Stimulated activated CD8-positive, alpha-beta memory T cell treated with anti-CD3 and anti-CD28 coated beads, Interleukin-15, amount 100 ng/mL, for 4 hours (primary cell): ENCODE measurements at places on chromosomes 11 and 22.

DNA sequence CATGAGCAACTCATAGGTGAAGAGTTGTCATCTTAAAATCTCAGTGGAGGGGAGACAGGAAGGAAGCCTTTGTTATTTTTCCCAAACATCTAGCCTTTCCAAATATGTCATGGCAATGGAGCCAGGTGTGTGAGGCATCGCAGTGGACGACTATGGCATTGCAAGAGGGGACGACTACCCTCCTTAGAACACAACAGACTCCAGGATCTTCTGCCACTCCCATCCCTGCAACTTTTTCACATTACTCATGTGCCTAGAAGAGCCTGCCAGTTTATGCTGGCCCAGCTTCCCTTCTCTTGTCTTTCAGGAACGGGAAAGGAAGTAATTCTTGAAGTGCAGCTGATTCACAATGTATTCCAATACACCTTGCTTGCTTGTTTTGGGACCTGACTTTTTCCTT lies 1008.4 kb downstream of the OPCML start:
- DNase-seq, result no peak

DNA sequence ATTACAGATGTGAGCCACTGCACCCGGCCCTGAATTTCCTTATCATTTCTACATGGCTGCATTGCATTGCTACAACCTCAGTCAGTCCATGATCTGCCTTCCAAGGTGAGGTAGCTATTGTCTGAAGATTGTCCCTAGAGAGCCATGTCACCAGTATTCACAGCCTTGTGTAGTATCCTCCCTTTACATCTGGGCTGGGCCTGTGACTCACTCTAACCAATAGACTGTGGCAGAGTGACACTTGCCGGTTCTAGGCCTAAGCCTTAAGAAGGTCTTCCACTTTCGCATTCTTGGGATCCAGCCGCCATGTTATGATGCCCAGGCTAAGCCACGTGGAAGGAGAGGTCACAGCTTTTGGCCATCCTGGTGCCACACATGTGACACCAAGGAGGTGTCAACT lies 10.1 kb upstream of the PLEKHB1 start:
- DNase-seq, result no peak

DNA sequence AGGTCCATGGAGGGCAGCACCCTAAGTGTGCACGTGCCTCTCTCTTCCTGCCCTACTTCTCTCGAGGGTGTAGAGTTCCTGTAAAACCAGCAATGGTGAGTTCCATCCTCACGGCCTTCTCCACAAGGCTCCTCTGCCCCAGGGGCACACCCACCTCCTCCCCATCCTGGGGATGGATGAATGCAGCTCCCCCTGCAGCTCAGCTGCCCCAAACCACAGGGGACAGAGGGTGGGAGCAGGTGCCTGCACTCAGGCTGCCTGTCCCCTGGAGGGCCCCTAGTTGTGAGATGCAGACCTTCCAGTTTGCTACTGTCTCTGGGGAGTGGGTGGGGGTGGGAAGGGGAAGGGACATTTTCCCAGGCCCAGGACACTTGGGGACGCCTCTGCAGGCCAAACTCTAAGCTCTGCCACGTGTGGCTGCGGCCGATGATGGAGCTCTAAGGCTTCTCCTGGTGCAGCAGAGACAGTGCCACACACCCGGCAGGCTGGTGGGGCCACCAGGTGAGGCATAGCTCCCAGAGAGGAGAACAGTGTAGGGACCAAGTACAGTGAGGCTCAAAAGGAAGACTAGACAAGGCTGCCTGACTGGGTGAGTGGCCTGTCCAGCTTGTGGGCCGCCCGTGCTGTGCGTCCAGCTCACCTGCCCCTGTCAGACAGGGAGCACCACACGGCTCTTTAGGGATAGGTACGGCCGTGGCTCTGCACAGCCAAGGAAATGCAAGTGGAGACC lies 540.9 kb downstream of the TBC1D22A start:
- DNase-seq, result no peak

DNA sequence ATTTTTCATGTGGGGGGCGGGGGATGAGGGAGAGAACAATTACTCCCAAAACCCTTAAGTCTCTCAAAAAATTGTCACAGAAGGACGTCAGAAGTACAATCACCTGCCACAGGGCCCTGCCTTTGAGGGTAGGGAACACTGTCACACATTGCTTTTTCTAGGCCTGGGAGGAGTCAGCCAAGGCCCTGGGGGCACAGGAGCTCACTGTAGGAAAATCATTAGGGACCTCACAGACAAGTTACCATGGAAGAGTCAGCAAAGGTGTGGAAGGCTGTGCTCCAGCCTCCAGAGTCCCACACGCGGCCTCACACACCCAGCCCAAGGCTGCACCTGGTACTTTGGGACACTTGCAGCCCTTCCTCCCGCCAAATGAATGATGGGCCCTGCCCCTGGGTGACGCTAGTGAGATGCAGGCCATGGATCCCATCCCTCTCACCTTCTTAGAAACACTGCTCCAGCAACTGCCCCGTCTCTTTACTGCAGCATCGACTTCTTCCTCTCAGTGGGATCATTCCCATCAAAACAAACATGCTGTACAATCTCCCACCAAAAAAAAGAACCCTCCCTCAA lies 3.3 kb downstream of the PLEKHA7 start:
- DNase-seq, result no peak

- no peak for DNase-seq
Measured at GRCh38 chr11:61923166-61924063, 6.0 kb upstream of the RAB3IL1 start.

DNA sequence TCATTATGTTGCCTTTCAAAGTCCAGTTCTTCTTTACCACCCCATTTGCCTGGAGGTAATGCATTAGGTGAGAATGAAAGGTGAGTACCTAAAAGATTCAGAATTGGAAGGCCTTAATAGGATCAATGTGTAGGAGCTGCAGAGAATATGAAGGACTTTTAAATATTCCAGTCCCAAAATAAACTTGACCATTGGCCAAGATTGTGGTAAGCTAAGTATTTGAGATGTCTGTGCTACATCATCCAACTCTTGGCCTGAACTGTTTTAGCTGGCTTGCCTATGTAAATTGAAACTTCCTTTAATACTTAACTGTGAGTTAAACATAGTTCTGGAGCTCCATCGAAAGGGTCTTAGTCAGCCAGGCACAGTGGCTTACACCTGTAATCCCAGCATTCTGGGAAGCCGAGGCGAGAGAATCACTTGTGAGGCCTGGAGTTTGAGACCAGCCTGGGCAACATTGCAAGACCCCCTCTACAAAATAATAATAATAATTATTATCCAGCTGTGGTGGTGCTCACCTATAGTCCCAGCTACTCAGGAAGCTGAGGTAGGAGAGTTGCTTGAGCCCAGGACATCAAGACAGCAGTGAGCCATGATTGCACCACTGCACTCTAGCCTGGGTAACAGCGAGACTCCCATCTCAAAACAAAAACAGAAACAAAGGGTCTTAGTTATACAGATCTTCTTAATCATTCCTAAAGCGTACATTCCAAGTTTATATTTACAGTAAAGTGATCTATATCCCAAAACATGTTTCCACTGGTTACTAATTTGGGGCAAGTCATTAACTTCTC lies 29.8 kb downstream of the MTMR3 start:
- no peak for DNase-seq

DNA sequence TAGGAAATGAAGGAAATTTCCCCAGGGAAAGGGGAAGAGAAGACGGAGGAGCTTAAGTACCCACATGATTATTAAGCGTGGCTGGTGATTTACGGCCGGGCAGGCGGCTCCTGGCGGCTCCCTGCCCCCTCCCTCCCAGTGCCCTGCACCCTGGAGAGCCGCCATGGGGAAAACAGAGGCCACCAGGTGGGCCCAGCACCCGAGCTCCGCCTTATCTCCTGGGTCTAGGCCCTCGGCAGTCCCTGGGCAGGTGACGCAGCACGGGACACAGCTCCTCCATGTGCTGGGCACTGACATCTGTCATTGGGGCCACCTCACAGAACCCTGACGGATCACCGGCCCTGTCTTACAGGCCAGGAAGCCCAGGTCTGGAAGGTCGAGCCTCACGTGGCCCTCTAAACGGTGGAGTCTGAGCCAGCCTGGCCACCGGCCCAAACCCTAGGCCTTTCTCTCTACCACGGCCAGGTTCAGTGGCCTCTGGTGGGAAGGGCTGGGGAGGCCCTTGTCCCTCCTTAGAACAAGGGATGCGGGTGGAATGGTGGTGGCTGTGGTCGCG lies 60.2 kb upstream of the PPARA start:
- no peak for DNase-seq

DNA sequence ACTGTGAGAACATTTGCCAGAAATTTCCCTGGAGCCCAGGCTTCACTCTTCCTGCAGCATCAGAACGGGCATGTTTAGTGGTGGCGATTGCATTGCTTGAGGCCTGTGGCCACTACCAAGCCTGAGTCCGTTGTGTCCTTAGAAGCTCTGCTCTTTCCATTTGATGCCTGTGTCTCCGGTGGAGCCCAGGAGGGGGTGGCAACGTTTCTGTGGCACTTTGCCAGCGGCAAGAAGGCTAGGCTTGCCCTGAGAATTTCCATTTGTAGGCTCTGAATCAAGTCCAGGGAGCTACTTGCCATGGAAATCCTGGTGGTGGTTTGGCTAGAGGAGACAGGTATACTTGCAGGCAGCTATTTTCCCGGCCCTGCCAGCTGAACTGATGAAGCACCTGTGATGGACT lies 47.1 kb downstream of the ADAMTS8 start:
- DNase-seq, result no peak

DNA sequence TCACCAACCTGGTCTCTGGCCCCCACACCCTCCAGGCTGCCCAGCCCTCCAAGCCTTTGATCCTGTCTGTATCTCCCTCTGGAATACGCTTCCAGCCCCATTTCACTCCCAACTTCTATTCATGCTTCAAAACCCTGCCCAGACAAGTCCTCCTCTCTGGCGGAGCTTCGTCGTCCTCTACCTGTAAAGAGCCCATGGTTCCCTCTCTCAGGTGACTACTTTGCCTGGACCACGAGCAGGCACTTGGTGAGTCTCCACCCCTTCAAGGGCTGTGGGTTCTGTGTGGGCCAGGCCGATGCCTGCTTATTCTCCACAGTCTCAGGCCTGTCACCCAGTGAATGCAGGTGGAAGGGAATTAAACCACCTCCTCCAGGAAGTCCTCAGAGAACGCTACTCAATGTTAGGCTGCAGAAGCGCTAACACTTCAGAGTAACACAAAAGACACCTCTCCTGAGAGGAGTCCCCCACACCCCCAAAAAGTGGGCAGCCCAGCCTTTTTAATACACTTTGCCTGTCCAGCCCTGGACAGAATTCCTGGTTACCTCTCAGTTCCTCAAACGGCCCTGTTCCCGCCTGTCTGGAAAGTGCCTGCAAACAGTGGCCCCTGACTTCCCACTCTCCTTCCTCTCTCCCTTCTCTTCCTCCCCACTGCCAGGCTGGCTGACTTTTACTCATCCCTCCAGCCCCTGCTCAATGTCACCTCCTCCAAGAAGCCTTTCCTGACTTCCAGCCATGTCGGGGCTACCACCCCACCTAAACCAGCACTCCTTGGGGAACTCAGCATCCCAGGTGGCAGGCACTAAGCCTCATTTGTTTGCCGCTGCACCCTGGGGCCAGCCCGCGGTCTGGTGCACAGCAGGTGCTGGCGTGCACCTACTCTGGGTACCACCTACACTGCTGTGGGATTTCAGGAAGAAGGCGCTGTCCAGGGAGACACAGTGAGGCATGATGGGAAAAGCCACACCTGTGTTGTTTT lies 9.0 kb downstream of the RAC2 start:
- no peak for DNase-seq

DNA sequence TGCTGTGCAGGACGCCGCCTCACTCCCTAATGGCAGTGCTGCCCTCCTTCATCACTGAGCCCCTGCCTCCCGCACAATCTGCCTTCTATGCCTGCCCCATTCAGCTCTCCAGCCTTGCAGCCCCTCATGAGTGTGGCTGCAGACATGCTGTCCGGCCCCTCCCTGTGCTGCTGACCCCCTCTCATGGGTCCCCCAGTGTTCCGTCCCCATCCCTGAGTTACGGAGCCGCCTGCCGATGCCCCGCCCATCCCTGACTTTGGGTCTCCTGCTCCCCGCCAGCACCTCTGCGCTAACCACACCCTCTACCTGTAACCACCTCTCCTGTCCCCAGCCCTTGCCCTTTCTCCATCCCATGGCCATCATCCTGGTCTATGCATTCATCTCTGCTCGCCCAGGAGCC lies 33.3 kb downstream of the CTTN start:
- DNase-seq, result no peak

GRCh38 chr11:57240757-57241156 lies 3.7 kb upstream of the APLNR start:
- no peak for DNase-seq
